CD4-positive, alpha-beta T cell (primary cell): ENCODE measurements at places on chromosomes 6 and 20. TPM values are rescaled to one million over a fixed set of nuclear protein-coding genes. Genes with fewer than 3 reads are reported as not detected.
A peak's percentile ranks its signal among the peaks of the same experiment; 100 is the strongest.

- no peaks in the 10 kb centered on the region for H3K27me3 ChIP-seq
- DNase-seq, result no peak
- H3K4me1 ChIP-seq, result no peaks in the 10 kb centered on the region
- no peaks in the 10 kb centered on the region for H3K36me3 ChIP-seq
Observed at GRCh38 chr6:154543628-154544027, 33.1 kb upstream of the CNKSR3 start.

OXT gene
- 1.6 TPM for total RNA-seq

- DNase-seq, result no peak
- H3K27ac ChIP-seq, result no peak overlapping the region
- no peak overlapping the region for H3K4me3 ChIP-seq
- H3K27me3 ChIP-seq, result no peaks in the 10 kb centered on the region
Observed at GRCh38 chr6:169695131-169695530, 6.7 kb downstream of the WDR27 start.

GRCh38 chr6:118506071-118506638, 41.9 kb upstream of the PLN start:
- H3K36me3 ChIP-seq, result peaks cover 31% of the 10 kb centered on the region
- H3K4me1 ChIP-seq, result no peaks in the 10 kb centered on the region
- no peaks in the 10 kb centered on the region for H3K27me3 ChIP-seq
- H3K27ac ChIP-seq, result no peak overlapping the region
- H3K4me3 ChIP-seq, result no peak overlapping the region

RIPOR3 gene
- total RNA-seq, result not detected

DNA sequence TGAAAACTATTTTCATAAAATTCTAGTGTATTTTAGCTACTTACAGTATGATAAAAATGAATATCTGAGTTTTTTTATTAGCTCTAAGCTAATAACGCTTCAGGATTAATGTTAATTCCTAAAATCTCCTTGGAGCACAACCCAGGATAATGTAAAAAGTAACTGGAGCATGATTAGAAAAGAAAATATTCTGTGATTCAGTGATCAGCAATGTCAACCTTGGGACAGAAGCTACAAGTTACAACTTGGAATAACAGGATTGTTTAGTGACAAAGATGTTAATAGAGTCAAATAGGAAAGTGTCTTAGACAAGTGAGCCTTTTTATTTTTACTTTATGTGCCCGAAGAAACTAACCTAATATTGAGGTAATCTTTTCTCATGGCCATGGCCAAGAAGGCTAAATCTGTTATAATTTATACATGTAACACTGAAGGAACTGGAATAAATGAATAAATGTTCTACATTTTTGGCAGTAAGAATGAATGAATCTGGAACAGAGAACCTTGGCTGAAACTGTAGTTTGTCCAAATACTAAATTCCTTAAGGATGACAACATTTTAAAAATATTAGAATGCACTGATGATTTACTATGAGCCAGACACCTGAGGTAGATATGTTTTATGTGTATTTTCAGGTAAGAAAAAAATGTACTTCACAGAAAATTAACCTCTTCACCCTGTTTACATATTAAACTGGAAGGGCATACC, 994.0 kb downstream of the GRIK2 start:
- H3K27me3 ChIP-seq, result no peaks in the 10 kb centered on the region
- H3K4me1 ChIP-seq, result no peaks in the 10 kb centered on the region
- DNase-seq, result no peak

DNA sequence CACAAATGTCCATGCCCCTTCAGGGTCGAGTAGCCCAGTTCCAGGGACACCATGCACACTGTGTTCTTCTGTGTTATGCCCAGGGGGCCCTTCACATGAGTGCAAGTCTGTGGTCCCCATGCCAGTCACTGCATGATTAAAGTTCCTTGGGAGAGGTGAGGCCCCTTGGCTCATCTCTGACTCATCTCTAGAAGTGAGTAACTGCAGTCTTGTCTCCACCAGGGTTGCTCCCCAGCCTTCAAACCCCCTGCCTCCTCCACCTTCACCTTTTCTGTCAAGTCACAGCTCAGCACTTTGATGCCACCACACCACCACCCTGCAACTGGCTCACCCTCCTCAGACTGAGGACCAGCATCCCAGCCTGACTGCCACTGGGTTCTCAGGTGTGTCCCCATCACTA, 161.7 kb downstream of the UNC5CL start:
- DNase-seq, result no peak
- no peak overlapping the region for H3K27ac ChIP-seq
- no peaks in the 10 kb centered on the region for H3K36me3 ChIP-seq
- no peaks in the 10 kb centered on the region for H3K4me1 ChIP-seq
- peaks cover 4% of the 10 kb centered on the region for H3K27me3 ChIP-seq

GRCh38 chr6:150573041-150573681, 26.5 kb upstream of the PLEKHG1 start:
- no peaks in the 10 kb centered on the region for H3K4me1 ChIP-seq
- H3K4me3 ChIP-seq, result no peak overlapping the region
- no peaks in the 10 kb centered on the region for H3K36me3 ChIP-seq
- peaks cover 5% of the 10 kb centered on the region for H3K27me3 ChIP-seq
- DNase-seq, result no peak
- no peak overlapping the region for H3K27ac ChIP-seq

- no peaks in the 10 kb centered on the region for H3K36me3 ChIP-seq
- no peak overlapping the region for H3K27ac ChIP-seq
- no peak overlapping the region for H3K4me3 ChIP-seq
Observed at GRCh38 chr6:125124049-125124669, 29.4 kb upstream of the TPD52L1 start.

DNA sequence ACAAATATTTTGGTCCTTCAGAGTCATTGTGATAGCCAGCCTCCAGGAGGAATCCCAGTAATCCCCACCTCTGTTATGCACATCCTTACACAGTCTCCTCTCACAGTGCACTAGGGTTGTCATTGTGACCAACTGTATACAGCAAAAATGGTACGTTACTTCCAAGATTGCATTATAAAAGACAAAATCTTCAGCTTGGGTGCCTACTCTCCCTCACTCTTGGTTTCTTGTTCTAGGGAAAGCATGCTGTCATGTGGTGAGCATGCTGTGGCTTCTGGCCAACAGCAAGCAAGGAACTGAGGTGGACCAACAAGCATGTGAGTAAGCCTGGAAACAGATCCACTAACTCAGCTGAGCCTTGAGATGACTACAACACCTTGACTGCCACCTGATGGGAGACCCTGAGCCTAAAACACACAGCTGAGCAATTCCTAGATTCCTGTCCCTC, 130.1 kb upstream of the DST start:
- H3K27me3 ChIP-seq, result no peaks in the 10 kb centered on the region
- H3K4me3 ChIP-seq, result no peak overlapping the region
- no peak for DNase-seq
- H3K4me1 ChIP-seq, result no peaks in the 10 kb centered on the region
- H3K27ac ChIP-seq, result no peak overlapping the region

TRIM10 gene
- total RNA-seq, result not detected

GRCh38 chr20:7207186-7207798, 439.8 kb downstream of the BMP2 start:
- no peak overlapping the region for H3K27ac ChIP-seq
- H3K27me3 ChIP-seq, result no peaks in the 10 kb centered on the region
- no peaks in the 10 kb centered on the region for H3K36me3 ChIP-seq

GRCh38 chr20:56574531-56575142, 41.6 kb downstream of the FAM209B start:
- H3K4me1 ChIP-seq, result no peaks in the 10 kb centered on the region
- DNase-seq, result no peak
- no peaks in the 10 kb centered on the region for H3K36me3 ChIP-seq
- no peak overlapping the region for H3K4me3 ChIP-seq

UNC5CL gene
- 2.9 TPM for total RNA-seq

- no peak for DNase-seq
- H3K4me1 ChIP-seq, result no peaks in the 10 kb centered on the region
- H3K27ac ChIP-seq, result no peak overlapping the region
- peaks cover 2% of the 10 kb centered on the region for H3K27me3 ChIP-seq
- no peak overlapping the region for H3K4me3 ChIP-seq
Observed at GRCh38 chr6:72374857-72375256, 247.0 kb upstream of the KCNQ5 start.

SRSF12 gene
- not detected for total RNA-seq

PAQR8 gene
- 1.9 TPM for total RNA-seq

DNA sequence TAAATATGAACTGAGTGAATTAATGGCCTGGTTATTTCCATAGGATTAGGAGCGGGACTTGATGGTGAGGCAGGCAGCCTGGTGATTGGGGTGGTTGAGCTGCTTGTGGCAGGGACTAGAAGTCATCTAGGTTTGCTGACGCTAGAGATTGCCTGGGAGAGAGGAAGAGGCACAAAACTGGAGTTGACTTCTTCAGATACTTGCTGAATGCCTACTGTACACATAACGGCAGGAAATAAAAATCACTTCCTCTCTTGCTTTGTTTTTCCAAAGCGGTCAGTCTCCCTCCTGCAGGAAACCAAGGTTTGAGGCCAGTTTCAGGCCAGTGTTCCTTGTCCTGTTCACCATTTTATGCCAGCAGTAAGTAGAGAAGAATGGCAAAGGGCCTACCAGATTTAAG, 36.7 kb upstream of the MYLIP start:
- H3K4me1 ChIP-seq, result no peaks in the 10 kb centered on the region
- H3K27me3 ChIP-seq, result no peaks in the 10 kb centered on the region
- no peak overlapping the region for H3K4me3 ChIP-seq
- H3K27ac ChIP-seq, result no peak overlapping the region
- no peaks in the 10 kb centered on the region for H3K36me3 ChIP-seq

DNA sequence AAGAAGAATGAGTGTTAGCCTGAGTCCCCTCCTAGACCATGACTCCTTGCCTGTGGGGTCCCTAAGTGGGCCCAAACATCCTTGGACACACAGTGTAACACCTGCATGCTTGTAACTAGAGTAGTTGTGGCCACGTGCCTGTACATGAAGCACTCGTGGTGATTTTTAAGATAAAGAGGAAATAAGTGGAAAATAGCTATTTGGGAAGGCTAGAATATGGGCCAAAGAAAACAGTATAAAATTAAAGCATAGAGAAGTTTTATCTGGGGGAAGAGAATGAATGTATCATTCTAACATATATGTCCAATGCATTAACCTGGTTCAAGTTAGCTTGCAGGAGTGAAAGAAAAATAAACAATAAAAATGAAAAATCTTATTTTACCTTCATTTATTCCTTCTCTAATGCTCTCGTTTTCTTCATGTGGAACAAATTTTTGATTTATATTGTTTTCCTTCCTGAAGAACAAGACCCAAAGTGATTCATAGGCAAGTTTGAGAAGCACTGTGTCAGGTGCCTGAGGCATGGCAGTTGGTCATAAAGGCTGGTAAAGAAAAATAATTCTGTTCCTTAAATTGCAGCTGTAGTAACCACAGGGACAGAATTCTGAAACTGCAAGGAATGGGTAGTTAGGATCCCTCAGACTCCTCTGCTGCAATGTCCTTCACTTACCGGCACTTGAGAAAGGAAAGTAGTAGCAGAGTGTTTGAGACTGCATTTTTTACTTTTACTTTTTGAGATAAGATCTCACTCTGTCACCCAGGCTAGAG, 8.5 kb upstream of the CST3 start:
- H3K27me3 ChIP-seq, result no peaks in the 10 kb centered on the region
- no peaks in the 10 kb centered on the region for H3K4me1 ChIP-seq
- no peak overlapping the region for H3K27ac ChIP-seq
- H3K36me3 ChIP-seq, result no peaks in the 10 kb centered on the region
- no peak for DNase-seq
- no peak overlapping the region for H3K4me3 ChIP-seq

RGS17 gene
- total RNA-seq, result not detected

- peak; percentile 83 for DNase-seq
- H3K27me3 ChIP-seq, result peaks cover 19% of the 10 kb centered on the region
- no peaks in the 10 kb centered on the region for H3K36me3 ChIP-seq
- peak within 1 kb of the TSS; percentile 67 for H3K4me3 ChIP-seq
- no peak within 1 kb of the TSS for H3K27ac ChIP-seq
Observed at GRCh38 chr6:46170357-46171289, at the start of gene ENPP5. ENPP5 (minus strand) TSS chr6:46170980; CDS start chr6:46168262, 2,718 bp downstream.

PFDN4 gene
- total RNA-seq, result 17.7 TPM

DNA sequence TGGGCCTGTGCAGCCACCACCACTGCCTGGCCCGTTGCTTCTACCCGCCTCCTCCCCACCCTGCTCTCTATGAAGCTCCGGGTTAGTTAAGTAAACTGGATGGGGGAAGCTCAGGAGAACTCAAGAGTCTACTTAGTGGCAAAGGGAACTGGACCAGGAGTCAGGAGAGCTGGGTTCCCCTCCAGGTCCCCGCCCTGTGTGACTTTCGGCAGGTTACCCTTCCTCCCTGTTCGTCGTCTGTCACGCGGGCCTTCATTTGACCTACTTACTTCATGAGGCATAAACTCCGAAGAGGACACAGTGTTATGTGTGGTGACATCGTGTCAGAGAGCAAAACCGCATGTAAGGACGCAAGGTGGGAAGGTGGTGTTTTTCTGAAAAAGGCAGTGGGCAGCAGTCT, 75.3 kb downstream of the TCP11 start:
- H3K4me3 ChIP-seq, result no peak overlapping the region
- no peak overlapping the region for H3K27ac ChIP-seq
- H3K4me1 ChIP-seq, result no peaks in the 10 kb centered on the region
- no peak for DNase-seq
- H3K27me3 ChIP-seq, result no peaks in the 10 kb centered on the region

GRCh38 chr6:163148451-163149278, 265.9 kb upstream of the QKI start:
- DNase-seq, result no peak
- no peaks in the 10 kb centered on the region for H3K36me3 ChIP-seq
- H3K4me1 ChIP-seq, result no peaks in the 10 kb centered on the region
- no peak overlapping the region for H3K27ac ChIP-seq

GPSM3 gene
- 202 TPM for total RNA-seq

BHLHE23 gene
- not detected for total RNA-seq

LZTS3 gene
- 22.2 TPM for total RNA-seq

SYTL3 gene
- total RNA-seq, result 41.2 TPM

DNA sequence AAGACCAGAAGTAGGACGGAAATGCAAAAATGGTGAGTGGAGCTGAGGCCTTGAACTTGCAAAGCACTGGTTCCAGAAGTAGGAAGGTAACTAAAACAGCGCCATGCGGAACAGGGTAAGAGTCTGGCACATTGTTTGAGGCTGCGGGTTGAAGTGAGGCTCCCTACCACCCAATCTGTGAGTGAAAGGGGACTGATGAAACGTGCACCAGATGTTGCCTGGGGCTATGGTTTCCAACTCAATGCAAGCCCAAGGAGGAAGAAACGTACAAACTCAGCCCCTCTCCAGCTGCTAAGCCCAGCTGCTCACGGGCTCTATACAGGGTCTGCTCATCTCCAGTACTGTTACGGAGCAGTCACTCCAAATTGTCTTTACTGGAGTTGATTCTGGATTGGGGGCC, 68.7 kb upstream of the KCNK16 start:
- H3K27me3 ChIP-seq, result peaks cover 5% of the 10 kb centered on the region
- no peak for DNase-seq
- H3K4me3 ChIP-seq, result no peak overlapping the region
- no peak overlapping the region for H3K27ac ChIP-seq
- no peaks in the 10 kb centered on the region for H3K36me3 ChIP-seq

- no peak overlapping the region for H3K27ac ChIP-seq
- H3K27me3 ChIP-seq, result no peaks in the 10 kb centered on the region
- H3K4me3 ChIP-seq, result no peak overlapping the region
- H3K36me3 ChIP-seq, result no peaks in the 10 kb centered on the region
- no peaks in the 10 kb centered on the region for H3K4me1 ChIP-seq
- no peak for DNase-seq
Observed at GRCh38 chr20:59462249-59462648, 142.1 kb upstream of the PHACTR3 start.

AVP gene
- total RNA-seq, result 0.56 TPM

ZGPAT gene
- total RNA-seq, result 33.4 TPM

COL9A1 gene
- not detected for total RNA-seq
